ENCODE measurements at places on chromosomes 1 and 21.

DNA sequence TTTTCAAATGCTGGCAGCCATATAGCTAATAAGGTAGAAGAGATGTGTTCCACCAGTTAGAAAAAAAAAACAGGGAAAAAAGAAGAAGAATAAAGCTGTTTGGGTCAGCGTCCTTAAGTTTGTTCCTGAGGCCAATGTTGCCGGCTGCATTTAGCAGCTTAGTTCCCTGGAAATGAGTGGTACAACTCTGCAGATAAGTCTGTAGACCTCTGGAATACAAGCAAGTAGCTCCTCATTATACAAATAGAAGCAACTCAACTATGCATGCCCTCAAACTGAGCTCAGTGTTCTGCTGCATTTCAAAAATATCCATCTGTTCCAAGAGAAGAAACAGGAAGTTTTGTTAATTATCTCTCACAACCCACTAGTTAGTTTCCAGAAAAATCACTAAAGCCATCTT lies 181.2 kb upstream of the PKN2 start:
- DNase-seq: no peak

- no peak for DNase-seq
Measured at GRCh38 chr1:182565537-182565936, 23.5 kb downstream of the RNASEL start.

GRCh38 chr1:121587777-121588176 lies 403.0 kb downstream of the SRGAP2C start:
- no peak for DNase-seq

- no peak for DNase-seq
Measured at GRCh38 chr1:224054012-224054411, 59.9 kb upstream of the FBXO28 start.

GRCh38 chr1:180811886-180812285 lies 100.8 kb upstream of the KIAA1614 start:
- no peak for DNase-seq

GRCh38 chr1:101121975-101122374 lies 96.4 kb upstream of the DPH5 start:
- DNase-seq: no peak

GRCh38 chr1:52640697-52641096 lies 7.7 kb downstream of the SHISAL2A start:
- no peak for DNase-seq

GRCh38 chr1:229900220-229900619 lies 166.8 kb upstream of the GALNT2 start:
- DNase-seq: no peak

DNA sequence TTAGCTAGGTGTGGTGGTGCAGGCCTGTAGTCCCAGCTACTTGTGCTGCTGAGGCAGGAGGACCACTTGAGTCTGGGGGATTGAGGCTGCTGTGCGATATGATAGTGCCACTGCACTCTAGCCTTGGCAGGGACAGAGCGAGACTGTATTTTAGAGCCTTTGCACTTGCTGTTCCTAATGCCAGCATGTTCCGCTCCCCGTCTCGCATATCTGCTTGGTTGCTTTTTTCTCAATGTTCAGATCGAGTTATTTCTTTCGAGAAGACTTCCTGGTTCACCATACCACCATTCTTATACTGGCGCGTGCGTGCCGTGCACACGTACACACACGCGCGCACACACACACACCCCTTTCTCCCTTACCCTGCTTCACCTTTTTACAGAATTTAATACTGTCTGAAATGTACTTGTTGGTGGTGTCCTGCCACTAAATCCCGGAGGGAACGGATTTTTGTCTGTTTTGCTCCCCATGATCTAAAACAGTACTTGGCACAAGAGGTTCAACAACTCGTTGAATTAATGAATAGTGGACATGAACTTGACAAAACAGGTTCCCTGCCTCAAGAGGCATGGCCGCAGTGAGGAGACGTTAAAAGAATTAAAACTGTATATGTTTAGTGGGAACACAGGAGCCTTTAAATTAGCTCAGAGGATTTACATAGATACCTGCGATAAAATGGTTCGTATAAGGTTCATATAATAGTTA lies 1.1 kb upstream of the RPRD2 start:
- DNase-seq: no peak

DNA sequence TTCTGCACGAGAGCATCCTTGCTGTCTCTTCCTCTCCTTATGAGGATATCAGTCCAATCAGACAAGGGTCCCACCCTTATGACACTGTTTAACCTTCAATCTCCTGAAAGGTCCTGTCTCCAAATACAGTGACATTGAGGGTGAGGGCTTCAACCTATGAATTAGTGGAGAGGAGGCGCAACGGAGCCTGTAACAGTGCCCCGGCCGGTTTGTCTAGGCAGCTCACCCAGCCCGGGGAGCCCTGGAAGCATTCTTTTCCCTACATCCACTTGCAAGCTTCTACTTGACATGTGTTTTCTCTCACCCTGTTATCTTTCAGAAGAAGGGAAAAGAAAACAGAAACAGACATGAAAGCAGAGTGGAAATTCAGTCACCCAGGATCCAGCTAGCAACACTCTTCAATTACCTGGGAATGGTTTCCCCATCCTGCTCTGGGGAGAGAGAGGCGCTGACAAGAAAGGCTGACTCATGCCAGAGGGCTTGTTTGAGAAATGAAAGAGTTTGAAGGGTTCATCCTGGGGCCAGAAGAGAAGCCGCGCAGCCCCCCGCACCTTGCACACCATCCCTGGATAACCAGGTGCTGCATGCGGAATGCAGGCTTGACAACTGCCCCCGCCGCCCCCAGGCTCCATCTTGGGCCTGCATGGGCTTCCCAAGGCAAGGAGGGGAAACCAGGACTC lies 394.9 kb downstream of the NPHP4 start:
- no peak for DNase-seq

DNA sequence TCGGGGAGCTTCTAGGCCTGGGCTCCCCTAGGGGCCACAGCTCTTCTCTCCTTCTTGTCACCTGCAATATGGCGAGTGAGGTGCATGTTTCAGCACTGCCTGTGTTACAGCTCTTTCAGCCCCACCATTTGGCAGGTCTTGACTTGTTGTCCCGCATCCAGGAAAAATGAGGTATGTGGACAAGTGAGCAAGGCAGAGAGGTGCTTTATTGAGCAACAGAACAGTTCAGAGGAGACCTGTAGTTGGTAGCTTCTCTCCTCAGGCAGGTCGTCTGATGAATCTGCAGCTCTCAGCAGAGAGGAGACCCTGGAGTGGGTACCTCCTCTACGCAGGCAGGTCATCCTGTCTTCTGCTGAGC lies 208.2 kb upstream of the USP25 start:
- no peak for DNase-seq

DNA sequence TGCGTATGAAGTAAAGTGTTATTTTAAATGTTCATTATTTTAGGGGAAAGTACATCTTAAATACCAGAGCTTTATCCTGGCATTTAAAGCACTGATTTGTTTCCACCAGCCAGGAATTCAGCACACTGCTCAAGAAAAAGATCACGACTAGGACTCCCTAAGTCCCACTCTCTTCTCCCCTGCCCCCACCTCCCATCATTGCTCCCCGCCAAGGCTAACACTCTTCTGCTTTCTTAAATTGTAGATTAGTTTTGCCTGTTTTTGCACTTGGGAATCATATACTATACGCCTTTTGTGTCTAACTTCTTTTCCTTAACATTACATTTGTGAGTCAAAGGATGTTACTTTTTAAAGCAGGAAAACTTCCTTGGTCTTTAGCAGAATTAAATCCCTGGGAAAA lies 37.5 kb upstream of the C1orf105 start:
- no peak for DNase-seq

DNA sequence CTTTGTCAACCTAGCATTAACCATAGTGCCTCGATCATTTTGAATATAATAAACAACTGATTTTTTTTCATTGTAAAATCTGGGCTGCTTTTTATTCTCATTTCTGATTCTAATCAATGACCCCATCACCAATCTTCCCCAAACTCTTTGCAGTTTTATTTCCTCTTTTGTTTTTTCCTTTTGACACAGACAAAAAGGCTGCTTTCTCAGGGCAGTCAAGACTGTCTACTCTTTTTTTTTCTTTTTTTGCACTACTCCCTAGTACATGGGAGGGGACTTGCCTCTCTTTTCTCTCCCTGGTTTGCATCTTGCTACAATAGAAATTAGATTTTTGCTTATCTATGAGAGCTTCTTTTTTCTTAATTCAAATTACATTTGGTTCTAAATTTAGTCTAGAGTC lies 987.9 kb downstream of the ADGRL2 start:
- no peak for DNase-seq

DNA sequence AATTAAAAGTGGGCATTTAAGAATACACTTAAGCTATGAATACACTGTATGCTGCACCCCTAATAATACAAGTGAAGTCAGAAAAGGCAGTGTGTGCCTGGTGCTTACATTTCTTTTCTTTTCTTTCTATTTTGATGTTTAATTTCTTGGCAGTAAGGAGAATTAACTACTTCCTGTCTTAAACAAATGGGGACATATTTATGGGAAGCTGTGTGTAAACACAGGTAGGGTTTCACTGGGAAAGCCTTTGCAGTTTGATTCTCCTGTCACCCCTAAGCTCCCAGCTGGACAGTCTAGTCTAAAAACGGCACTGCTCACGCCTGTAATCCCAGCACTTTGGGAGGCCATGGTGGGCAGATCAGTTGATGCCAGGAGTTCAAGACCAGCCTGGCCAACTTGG lies 146.0 kb downstream of the MIS18A start:
- no peak for DNase-seq

DNA sequence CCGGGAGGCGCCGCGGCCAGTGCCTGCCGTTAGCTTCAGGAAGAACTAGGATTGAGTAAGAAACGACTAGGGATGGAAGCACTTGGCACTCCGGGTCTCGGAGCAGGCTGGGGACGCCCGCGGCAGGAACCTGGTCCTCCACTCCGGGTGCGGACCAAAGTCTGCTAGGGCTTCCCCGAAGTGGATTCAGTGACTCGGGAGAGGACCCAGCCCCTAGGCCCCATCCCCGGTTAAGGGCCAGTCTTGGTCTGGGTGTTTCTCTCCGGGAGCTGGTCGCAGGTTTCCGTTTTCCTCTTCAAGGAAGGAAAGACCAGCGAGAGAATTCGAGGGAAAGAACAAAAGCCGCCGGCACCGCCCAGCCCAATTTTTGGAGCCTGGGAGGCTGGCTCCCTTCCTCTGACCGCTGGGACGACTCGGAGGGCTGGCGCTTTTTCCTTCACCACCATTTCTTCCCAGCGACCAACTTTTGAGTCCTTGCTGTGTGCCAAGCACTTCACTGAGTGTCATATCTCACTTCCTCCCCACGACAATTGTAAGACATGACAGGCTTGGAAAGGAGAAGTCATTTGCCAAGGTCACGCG lies 16.8 kb upstream of the STMN1 start:
- no peak for DNase-seq

DNA sequence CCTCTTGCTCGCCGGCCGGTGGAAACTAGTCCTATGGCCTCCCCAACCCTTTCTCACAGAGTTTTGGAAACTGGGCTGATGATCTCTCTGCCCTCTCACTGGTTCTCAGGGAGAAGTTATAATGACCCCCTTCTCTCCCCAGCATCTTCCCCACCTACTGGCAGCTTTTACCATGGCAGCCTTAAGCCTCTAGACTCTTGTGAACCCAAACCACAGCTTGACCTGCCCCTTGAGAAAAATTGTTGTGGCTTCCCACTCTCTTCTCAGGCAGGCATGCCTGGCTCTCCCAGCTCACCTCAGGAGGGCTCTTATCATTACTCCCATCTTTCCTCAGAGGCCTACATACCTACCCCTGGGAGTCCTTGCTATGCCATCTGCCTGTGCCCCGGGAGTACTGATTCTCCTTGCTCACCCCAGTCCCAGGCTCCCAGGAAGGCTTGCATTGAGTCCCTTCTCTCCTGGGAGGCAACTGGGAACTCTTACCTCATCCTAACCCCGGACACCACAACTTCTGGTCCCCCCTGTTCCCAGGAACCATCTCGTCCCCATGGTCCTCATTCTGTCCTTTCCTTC lies 1.6 kb downstream of the NSUN4 start:
- no peak for DNase-seq

DNA sequence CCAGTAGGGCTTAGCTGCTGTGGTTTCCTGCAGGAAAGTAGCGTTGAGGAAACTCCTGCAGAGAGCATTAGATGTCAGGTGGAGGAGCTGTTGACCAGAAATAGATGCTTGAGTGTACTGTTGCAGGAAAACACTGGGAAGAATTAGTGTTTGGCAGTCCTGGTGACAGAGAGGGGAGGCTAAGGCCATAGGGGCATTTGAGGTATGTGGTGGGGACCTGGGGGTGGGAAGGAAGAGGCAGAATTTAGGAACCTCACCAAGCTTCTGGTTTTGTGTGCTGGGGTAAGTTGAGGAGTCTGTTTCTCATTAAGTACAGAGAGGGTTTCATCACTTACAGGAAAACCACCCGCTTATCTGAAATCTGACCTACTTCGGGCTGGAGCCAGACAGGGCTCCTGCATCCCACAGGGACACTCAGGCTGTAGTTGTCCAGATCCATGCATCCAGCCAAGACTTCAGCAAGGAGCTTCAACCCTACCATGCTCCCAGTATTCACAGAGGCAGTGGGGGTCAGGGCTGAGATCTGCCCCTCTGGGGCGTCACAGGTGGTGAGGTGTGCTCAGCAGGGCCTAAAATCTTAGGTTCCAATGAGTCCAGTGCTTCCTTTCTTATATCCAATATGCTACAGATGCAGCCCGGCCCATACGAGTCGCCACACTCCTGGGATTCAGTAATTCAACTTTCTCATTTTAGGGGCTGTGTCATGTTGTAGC lies 15.1 kb downstream of the SH2D2A start:
- DNase-seq: no peak

- no peak for DNase-seq
Measured at GRCh38 chr1:81208441-81208840, 592.3 kb upstream of the ADGRL2 start.

- DNase-seq: no peak
Measured at GRCh38 chr21:41250519-41250918, 66.1 kb upstream of the FAM3B start.

- no peak for DNase-seq
Measured at GRCh38 chr1:23613191-23614031, 54.1 kb upstream of the ID3 start.

DNA sequence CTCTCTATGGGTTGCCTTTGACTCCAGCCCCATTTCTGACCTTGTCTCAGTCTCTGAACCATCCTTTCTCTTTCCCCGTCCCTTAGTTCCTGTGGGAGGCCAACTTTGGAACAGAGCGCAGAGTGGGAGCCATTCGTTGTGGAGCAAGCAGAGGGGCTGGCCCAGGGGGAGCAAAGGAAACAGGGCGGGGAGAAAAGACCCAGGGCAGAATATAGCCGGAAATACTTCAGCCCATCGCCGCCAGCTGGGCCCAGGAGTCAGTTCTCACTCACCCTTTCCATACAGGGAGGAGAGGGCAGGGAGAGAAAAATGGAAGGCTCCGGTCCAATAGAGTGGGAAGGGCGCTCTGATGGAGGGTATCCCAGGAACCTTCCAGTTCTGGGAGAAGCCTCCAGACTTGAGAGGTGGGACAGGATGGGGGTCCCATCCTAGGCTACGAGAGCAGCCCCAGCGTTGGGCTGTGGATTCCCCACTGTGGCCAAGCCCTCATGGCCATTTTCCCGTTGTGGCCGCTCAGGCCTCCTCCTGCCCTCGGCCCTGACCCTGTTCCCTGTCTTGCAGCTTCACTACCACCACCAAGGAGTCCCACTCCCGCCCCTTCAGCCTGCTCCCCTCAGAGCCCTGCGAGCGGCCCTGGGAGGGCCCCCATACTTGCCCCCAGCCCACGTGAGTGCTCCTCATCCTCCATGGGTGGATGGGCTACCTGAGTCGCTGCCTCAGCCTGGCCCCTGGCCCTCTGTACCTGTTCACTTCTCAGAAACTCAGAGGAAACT lies 10.9 kb downstream of the PEAR1 start:
- DNase-seq: no peak

- no peak for DNase-seq
Measured at GRCh38 chr1:211829343-211830054, 1.1 kb downstream of the LPGAT1 start.
